ENCODE measurements at places on chromosomes 4 and X.

DNA sequence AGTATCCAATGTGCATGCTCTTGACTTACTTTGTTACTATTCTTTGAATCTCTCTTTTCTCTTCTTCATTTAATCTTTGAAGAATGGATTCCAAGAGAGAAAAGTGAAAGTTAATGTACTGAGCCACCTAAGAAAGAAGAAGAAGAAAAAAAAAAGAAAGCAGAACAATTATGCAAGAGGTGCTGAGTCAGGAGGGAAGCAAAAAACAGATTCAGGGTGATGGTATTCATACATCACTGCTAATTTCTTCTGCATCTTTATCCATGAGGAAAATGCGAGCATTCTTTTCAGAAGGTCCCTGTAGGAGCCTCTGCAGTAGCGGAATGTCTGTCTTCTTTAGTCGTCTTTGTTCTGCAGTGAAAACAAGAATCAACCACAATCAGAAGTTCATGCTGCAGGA is 43.9 kb downstream of the RASSF6 start:
- DNase-seq = no peak

DNA sequence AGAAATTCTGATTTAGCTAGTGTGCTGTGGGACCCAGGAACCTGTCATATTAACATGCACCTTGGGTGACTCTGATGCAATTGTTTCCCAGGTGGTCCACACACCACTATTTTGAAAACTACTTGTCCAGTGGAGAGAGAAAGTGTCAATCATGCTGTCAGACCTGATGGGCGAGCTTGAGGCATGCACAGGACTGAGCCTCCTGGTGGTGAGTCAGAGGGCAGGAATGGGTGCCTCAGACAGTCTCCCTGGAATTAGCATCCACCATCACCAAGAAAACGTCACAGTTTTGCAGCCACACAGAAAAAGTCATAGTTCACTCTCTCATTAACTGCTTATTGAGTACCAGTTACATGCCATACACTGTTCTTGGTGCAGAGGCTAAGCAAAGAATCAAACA is 181.8 kb upstream of the MAOA start:
- DNase-seq = no peak

DNA sequence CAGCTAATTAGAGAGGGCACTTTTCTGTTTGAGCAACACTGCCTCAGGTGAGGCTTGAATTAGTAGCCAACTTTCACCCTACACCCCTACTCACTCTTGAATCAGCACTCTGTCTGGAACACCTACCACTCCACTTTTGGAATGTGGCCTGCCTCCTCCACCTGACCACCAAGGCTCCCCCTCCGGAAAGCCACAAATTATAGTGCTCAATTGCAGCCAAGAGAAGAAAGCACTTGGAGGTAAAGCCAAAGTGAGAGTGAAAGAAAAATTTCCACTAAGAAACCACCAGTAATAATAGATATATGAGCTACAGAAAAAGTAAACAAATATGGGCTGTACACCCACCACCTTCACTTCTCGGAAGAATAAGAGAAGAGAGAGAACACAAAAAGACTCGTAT is 41.1 kb downstream of the PPP3CA start:
- no peak for DNase-seq

GRCh38 chr4:140153419-140153717 is 616 bp downstream of the MAML3 start:
- no peak for DNase-seq

- no peak for DNase-seq
Observed at GRCh38 chrX:76428243-76429130, 977 bp downstream of the MAGEE1 start.

GRCh38 chrX:40423299-40423698 is 157.5 kb upstream of the ATP6AP2 start:
- peak; percentile 28 for DNase-seq

DNA sequence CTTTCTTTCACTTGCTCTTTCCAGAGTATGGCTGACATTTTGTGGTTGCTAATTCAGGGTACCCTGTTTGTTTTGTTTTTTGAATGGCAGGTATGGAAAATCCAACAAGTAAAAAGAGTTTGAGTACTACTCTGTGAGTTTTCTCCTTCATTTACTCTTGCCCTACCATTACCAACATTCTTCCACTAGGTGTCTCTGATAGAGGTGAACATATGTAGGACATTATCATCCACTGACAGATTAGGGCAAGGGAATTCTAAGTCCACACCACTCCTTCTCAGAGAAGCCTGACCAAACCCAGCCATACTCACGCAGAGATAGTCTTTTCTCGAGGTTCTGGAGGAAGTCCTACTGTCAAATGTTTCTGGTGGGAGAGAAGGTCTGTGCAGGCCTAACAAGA is 36.7 kb upstream of the HDAC8 start:
- DNase-seq = no peak

DNA sequence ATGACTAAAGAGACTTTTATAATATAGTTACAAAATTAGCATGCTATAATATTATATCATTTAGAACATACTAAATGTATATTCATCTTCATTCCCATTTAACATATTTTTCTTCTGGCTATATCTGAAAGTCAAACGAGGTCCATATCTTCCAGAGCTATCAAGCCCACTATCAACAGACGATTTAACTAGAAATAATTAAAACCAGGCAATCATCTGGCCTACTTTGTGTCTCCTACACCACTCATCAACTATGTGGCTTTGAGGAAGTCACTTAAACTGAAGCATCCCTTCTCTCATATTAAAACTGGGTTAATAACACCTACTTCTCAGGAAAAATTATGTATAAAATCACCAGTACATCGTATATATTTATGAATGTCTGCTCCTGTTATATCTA is 1330.5 kb upstream of the PABPC4L start:
- no peak for DNase-seq

DNA sequence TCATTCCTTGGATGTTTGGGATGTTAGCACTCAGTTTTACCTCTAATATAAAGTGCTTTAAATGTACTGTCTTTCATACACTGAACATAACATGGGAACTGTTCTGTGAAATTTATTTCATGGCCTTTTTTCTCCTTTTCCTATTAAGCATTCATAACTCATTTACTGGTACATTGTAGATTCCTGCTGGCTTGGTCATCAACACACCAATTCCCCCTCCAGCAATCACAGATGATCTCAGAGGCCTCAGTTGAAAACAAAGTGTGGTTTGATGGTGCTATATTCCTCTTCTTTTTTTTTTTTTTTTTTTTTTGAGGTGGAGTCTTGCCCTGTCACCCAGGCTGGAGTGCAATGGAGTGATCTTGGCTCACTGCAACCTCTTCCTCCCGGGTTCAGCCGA is 61.9 kb upstream of the FAM47B start:
- DNase-seq = no peak

GRCh38 chr4:24164054-24164693 is 274.3 kb upstream of the PPARGC1A start:
- DNase-seq = no peak

DNA sequence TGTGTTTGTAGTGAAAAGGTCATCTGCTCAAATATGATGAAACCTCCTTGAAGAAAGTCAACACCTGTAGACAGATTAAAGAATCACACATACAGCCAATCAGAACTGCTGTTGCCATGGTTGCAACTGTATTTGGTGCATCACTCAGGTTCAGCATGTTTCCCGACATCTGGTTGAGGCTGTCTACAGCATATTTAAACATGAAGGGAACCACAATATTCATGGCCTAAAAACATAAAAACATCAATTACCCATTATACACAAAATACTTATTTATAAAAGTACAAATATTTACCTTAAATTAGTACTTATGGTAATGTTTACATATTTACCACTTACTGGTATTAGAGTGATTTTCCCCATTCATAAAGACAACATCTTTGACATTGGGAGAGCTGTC is 79.7 kb downstream of the ABCB7 start:
- no peak for DNase-seq

DNA sequence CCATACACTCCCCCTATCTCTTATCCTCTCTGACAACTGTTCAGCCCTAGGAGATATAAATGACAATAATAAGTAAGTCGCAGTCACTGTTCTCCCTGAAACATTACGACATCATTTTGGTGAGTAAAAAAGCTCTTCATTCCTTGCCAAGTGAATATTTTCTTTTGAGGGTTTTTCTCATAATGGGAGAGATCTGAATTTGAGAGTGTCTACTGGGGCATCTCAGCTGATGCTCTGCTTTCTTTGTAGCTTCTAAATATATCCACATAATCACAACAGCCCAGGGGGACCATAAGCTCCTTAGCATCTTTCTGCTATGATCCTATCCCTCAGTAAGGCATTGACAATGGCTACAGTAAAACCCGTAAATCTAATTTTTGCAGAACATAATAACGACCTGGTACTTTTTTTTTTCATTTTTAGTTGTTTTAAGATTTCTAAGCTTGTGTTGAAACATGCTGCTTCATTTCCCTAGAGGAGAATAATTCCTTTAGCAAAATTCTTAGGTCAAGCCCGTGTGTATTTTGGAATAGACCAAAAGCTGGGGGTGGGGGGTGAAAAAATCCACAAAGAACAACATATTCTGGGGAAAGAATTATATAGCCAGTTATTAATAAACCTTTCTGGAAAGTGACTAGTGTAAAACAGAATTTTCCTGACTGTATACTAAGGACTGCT is 78.1 kb upstream of the GPM6B start:
- no peak for DNase-seq

DNA sequence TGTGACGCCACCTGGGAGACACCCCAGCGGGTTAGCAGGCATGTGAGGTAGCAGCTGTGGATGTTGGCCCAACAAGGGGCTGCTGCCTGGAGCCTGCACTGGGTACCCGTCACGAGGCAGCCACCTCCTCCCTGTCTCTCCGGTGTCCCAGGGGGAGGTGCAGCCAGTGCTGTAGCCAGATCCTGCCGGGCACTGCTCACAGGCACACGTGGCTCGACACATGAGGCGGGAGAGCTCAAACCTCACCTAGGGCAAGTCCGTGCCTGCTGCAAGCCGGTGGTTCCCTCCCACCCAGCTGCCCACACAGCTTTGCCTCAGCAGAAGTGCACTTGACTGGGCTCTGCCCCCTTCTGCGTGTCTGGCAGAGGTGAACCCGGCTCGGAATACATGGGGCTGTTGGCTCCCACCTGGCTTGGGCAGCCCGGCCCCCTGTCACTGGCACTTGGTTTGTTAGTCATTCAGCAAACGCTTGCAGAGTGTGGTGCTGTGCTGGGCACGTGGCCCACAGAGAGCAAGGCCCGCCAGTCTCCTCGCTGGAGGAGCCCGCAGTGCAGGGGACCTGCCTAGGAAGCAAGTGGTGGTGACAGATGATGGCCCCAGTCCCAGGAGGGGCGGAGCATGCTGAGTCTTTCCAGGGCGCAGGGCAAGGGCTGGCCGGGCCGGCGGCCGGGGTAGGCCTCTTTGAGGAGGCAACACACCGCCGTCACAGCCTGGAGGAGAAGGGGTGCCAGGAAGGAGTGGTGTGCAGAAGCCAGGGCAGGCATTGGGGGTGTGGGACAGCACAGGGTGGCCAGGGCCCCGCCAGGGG is 10.1 kb upstream of the SH3TC1 start:
- no peak for DNase-seq

- no peak for DNase-seq
Observed at GRCh38 chrX:129836827-129837226, 6.9 kb downstream of the ZDHHC9 start.

DNA sequence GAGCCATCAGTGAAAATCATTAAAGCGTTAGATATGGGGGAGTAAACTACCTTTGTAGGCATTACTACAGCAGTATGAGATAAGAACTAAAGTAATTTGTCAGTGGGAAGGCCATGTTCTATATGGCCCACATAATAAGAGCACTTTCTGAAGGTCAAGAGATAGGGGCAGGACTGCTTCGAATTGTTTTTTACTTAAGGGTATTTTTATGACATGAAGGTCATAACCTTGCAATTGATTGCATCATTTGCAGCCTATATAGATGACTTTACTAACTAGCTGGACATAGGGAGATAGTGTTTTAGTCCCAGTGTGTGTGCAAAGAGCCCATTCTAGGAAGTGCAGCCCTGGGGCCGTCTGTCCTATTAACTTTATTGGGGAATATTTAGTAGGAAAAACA is 23.6 kb upstream of the GC start:
- no peak for DNase-seq

DNA sequence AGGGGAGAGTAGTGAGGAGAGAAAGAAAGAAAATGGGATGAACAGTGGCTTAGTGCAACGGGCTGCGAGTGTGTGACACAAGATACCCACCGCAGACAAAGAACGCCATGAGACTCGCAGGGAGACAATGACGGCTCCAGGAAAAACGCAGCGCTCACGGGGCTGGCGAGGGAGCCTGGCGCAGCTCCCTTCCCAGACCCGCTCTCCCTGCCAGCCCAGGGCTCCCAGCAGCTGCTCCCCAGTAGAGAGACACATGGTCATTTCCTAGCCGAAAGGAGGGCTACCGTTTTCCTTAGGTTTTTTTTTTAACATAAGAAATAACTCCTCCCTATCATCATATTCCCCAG is 149.5 kb downstream of the MAML3 start:
- DNase-seq = no peak

DNA sequence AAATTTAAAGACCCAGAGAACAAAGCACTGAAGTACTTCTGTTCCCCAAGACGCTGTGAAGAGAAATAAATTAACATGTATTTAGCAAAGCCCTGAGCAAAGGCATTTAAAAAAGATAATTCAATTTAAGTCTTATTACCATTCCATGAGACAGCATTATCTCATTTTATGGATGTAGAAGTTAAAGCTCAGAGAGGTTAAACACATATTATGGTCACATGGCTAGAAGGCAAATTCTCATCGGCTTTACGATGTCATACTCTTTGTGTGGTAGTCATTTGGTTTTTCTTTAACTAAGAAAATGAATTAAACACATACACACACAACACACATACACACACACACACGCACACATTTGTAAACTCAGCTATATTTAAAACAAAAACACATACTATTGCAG is 262.7 kb downstream of the HS3ST1 start:
- no peak for DNase-seq

DNA sequence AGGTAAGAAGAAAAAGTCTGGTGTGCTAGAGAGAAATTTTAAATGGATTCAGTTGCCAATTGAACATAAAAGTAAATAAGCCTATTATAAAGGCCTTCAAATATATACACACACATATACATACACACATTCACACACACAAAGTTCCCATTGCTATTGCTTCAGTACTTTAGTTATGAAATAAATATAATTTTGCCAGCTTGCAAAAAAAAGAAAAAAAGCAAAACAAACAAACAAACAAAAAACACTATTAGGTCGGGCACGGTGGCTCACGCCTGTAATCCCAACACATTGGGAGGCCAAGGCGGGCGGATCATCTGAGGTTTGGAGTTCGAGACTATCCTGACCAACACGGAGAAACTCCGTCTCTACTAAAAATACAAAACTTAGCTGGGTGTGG is 80.3 kb downstream of the SPIN4 start:
- no peak for DNase-seq

Data from smooth muscle cell of the brain vasculature (primary cell).